ENCODE measurements at places on chromosomes 3 and 15.
A peak's percentile ranks its signal among the peaks of the same experiment; 100 is the strongest.

DNA sequence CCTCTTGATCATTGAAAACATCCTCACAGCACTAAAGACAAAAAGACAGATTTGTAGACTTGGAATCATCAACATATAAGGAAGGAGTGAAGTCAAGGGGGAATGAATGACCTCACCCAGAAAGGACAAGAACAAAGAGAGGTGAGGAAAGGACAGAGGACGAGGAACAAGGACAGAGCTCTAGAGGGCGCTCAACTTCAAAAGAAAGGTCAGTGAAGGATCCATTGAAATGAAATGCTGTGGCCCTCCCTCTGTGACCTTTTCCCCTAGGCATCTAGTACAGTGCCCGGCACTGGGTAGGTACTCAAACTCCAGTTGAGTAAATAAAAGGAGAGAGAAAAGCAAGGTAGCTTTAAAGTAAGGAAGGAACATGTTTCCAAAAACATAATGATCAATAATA, 2.6 kb downstream of the ATP8B4 start:
- DNase-seq: peak; percentile 73

GRCh38 chr3:98768961-98769360, 5.8 kb downstream of the ST3GAL6 start:
- no peak for DNase-seq

DNA sequence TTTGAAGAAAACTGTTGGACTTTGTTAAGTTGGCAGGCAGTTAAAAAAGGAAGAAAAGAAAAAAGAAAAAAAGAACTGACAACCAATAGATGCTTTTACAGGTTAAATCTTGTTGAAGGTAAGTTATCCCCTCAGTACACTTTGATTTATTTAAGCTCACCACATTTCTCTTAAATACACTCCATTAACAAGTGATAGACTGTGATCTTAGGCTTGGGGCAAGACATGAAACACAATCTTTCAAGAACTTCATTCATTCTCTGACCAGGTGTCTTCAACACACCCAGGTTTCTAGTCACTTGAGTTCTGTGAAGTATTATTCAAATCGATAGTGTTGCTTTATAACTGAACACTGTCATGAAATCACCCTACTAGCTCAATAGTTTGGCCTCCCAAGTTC, 751.9 kb downstream of the ROBO1 start:
- no peak for DNase-seq

- DNase-seq: no peak
Observed at GRCh38 chr3:45597581-45597980, 3.0 kb downstream of the LIMD1 start.

DNA sequence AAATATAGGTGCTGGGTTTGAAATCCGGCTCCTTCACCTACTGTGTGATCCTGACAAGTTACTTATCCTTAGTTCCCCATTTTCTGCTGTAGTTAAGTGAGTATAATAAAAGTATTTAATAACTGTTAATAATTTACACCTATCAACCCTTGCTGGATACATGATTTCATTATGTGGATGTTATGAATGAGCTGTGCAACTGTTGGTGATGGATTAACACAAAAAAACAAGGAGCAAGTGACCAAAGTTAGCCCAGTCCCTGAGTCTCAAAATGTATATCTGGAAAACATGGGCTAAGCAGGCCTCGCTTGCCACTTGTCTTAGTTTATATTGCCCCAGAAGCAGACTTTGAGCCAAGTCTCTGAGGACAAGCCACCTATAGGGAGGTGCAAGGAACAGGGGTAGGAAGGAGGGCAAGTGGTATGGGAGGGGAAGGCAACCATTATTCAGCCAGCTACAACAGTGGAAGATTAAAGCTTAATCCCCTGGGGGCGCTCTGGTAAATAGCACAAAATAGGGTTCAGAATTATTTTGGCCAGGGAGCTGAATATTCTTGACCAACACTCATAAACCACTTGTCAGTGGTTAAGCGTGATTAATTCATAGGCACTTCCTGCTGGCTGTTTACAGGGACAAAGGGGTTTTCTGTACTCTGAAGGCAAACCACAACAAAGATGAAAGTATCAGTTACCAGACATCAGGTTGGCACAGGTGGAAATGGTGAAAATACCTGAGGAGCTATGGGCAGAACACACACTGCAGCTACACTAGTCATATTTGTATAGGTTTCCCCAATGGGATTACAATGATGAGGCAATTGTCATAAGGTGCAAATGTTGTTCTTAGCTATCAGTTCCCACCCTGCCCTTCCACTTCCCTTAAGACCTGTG, 76.2 kb downstream of the TRIM42 start:
- no peak for DNase-seq

DNA sequence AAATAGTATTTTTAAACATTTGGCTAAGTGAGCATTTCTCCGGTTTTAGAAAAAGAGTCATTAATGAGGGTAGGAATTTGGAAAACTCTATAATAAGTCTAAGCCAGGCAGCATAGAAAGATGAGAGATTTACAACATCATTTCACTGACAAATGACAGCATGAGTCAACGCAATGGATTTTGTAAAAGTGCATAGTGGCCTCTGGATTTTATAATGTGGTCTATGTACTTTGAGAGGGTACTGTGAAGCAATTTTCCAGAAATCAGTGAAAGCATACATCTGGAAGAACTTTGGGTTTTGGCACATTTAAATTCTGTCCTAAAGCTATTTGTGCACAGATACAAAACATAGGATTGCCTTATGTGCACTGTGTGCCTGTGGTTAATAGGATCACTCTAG, 130.8 kb upstream of the CCNL1 start:
- DNase-seq: no peak

DNA sequence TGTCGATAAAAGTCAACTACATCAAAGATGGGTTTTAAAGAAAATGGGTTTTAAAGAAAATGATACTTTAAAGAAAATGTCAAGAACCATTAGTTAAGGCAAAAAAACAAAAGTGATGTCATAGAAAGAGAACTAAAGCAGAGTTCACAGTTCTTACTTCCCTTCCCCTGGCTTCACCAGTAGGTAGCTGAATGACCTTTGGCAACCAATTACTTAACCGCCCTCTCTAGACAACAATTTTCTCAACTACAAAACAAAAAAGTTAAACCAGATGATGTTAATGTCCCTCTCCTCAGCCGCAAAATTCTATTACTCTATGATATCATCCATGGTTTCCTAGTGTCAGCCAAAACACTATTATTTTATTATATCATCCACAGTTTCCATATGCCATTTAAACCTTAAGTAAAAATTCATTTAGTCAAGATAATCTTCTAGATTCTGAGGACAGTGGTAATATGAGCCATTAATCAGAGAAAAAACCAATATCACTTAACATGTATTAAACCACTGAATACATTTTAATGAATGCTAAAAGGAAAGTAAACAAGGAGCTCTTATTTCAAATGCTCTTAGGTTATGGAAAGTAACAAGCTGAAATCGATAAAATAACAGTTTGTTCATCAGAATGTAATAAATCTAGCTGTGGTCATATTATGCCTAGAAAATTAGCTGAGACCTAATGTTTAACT, 13.1 kb downstream of the RYK start:
- peak; percentile 53 for DNase-seq

DNA sequence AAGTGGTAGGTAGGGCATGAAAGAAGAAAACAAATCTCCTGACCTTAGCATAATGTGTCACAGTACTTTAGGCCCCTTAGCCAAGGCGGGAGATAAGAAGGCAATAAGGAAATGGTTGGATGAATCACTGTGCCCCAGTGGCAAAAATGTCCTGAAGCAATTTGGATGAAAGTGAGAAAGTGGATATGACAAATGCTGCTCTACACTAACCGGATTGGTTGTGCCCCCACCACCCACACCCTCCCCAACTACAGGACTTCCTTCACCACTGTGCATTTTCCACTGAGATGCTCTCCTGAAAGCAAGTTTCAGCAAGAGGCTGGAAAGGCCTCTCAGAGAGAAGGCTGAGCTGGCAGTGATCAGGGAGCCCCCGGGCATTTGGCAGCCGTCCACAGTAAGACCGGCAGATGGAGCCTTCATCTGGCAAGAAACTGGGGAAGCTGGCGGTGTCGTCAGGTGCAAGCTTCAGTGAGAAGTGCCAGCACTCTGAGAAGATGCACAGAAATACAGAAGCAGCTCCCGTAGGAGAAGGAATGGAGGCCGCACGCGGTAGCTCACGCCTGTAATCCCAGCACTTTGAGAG, 63.8 kb downstream of the ATP1B3 start:
- DNase-seq: peak; percentile 35

DNA sequence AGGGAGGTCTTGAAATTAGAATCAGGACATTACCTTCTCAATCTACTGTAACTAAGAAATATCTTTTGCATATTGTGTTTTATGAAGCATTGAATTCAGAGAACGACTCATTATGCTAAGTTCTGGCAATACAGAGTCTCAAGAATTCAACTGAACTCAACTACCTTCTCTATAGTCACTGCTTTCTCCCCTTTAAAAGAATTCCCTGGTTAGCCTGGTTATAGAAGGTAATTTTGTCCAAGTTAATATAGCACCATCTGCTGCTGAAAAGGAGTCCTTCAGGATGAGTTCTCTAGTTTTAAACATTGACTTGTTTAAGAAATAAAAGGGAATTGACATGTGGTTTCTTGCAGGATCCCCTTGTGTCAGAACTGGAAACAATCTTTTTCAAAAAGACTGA, 60.2 kb downstream of the IL16 start:
- DNase-seq: peak; percentile 67

- no peak for DNase-seq
Observed at GRCh38 chr3:4731543-4732111, 238.5 kb downstream of the ITPR1 start.

GRCh38 chr15:29682781-29683180, 139.5 kb downstream of the TJP1 start:
- no peak for DNase-seq

- DNase-seq: no peak
Observed at GRCh38 chr3:22920006-22920405, 283.1 kb upstream of the UBE2E2 start.

DNA sequence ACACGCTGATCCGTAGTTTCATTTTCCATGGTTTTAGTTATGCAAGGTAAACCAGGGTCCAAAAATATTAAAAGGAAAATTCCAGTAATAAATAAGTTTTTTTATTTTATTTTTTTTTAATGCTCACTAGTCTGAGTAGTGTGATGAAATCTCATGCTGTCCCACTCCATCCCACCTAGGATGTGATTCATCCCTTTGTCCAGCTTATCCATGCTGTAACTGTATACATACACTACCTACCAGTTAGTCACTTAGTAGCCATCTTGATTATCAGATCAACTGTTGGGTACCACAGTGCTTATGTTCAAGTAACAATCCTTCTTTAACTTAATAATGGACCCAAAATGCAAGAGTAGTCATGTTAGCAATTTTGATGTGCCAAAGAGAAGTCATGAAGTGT, 75.2 kb downstream of the ESYT3 start:
- DNase-seq: no peak

DNA sequence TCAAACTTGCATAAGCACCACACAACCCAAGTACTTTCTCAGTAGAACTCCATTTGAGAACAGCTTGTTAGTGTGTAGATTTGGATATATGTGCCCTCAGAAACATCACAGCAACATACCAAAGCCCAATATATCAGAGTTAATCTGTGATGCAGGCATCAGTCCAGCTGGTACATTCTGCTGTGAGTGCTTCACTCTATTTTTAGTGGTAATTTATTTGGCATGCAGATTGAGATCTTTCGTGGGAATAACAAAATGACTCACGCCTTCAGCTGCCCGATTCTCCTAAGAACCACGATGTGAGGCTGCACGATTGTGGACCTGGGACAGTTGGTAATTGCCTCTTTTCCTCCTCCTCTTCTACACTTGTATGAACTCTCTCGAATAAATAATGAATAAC, 730.7 kb downstream of the SQOR start:
- DNase-seq: no peak

- DNase-seq: peak; percentile 60
Observed at GRCh38 chr3:151404316-151404715, 19.8 kb upstream of the P2RY12 start.

DNA sequence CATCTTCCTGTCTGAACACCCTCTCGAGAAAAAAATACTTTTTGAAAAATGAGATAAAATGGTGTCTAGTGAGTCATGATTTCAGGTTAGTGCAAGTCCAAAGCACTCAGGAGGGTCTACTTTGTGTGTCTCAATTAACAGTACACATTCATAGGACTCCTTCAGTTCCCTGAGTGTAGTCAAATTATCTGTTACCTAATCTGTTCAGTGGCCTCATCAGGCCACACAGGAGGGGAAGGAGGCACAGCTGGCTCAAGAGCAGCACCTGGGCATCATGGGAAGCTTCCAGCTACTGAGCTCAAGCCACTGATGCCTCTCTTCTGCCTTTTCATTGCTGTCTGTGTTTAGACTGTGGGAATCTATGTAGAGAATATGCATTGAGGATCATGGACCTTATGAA, 341.4 kb upstream of the SGO1 start:
- DNase-seq: no peak

DNA sequence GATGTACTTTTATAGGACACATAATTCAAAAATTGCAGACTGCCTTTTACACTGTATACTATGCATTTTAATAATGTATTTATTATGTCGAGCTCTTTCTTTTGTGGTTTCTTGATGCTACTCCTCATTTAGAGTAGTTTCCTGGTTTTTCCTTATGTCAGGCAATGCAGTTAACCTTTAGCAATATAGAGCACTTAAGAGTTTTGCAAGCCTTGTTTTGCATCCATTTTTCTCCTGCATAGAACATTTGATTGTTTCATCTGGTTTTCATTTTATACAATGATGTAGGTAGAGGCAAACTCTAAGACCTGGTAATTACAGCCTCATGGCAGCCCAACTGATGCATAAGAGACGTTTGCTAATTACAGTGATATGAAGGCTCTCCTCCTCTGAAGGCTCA, 86.3 kb downstream of the PDZRN3 start:
- DNase-seq: no peak

DNA sequence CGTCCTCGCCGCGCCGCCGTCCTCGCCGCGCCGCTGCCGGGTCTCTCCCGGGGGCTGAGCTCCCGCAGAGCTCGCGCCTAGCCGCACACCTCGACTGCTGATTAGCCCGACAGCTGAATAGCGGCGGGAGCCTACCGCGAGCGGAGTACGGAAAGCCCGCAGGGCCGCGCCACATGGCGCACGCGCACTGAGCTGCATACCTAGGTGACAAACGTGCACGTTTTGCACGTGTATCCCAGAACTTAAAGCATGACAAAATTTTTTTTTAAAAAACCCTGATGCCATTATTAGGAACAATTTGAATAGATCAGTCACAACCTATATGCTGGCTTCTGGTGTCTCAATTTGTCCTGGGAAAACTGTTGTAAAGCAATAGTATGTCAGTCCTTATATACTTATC, at the start of gene GOLGA8A:
GOLGA8A (minus strand) TSS at position 122 of the 400 bp plus-strand sequence. CDS start 48,117 bp downstream, outside the sequence.
- DNase-seq: peak; percentile 64

- no peak for DNase-seq
Observed at GRCh38 chr3:131735544-131735943, 232.8 kb upstream of the MRPL3 start.

- no peak for DNase-seq
Observed at GRCh38 chr3:174857301-174857700, 1.8 kb upstream of the NAALADL2 start.

DNA sequence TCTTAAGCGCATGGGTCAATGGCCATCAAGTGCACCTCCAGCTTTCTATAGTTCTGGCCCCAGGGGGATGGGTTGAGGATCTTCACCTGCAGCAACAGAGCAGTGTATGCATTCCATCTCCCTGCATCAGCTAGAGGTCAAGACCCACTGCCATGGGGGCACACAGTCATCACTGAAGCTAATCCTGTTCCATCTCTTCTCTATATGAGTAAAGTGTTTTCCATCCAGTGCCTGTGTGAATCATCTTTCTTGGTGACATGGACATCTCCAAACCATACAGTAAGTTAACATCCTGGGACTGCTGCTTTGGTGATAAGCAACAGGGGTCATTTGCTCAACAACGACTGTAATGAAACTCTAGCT, 4.4 kb upstream of the ENTPD3 start:
- no peak for DNase-seq

All from inflammatory macrophage (primary cell).